IMR-90 (cell line): ENCODE measurements at places on chromosomes 4 and X. TPM values are rescaled to one million over a fixed set of nuclear protein-coding genes. Genes with fewer than 3 reads are reported as not detected.

- H3K27me3 ChIP-seq: peaks cover 4% of the 10 kb centered on the region
- DNase-seq: no peak
- no peak overlapping the region for H3K4me3 ChIP-seq
- no peak overlapping the region for H3K27ac ChIP-seq
- no peaks in the 10 kb centered on the region for H3K36me3 ChIP-seq
- H3K4me1 ChIP-seq: peaks cover 7% of the 10 kb centered on the region
Observed at GRCh38 chr4:77582711-77583110, 22.9 kb upstream of the CXCL13 start.

DNA sequence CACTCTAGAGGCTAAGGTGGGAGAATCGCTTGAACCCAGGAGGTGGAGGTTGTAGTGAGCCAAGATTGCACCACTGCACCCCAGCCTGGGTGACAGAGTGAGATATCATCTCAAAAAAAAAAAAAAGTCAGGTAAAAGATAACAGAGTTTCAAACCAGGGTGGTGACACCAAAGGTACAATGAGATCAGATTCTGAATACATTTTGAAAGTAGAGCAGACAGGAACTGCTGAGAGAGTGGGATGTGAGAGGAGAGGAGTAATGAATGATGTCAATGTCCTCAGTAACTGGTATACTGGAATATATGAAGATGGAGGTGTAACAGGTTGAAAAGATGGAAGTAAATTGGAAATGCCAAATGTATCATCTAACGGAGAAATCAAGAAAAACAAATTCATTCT lies 135.6 kb downstream of the CAMK2D start:
- H3K36me3 ChIP-seq: 0 out of 2 replicates have a peak, but pooled peaks cover 2% of the 10 kb centered on the region
- H3K4me1 ChIP-seq: peaks cover 1% of the 10 kb centered on the region; the same call in 1 of the 2 replicates
- DNase-seq: no peak

GRCh38 chr4:87500092-87500462 lies 29.1 kb downstream of the SPARCL1 start:
- DNase-seq: no peak
- no peaks in the 10 kb centered on the region for H3K4me1 ChIP-seq
- no peak overlapping the region for H3K4me3 ChIP-seq
- no peak overlapping the region for H3K27ac ChIP-seq

DNA sequence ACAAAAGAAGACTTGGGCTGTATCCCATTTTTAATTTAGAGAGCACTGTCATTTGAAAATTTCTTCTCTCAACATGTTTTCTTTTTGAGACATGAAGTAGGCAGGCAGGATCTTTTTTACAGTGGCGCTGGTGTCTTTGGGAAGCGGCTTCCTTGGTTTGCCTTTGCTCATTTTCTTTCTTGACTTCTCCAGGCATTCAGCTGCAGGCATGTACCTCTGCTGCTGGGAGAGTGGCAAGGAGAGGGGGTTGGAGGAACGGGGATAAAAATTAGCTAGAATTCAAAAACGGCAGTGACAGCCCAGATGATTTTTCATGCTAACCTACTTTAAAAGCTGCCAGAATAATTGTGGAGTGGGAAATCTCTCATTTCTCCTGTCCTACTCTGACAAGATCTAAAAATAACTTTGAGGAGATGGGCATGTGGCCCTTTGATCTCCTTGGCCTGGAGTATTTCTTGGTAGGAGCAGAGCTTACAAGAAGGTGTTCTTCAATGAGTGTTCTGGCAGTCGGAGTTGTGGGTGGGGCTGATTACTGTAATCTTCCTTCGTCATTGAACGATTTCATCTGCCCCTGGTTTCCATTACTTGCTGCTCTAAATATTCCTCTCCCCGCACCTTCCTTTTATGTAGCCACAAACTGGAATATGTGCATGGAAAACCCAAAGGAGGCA lies 54.8 kb downstream of the TBL1X start:
- H3K27me3 ChIP-seq: no peaks in the 10 kb centered on the region
- DNase-seq: no peak
- H3K27ac ChIP-seq: no peak overlapping the region
- no peaks in the 10 kb centered on the region for H3K36me3 ChIP-seq
- H3K4me1 ChIP-seq: peaks cover 4% of the 10 kb centered on the region; the same call in 1 of the 2 replicates

- H3K27ac ChIP-seq: no peak overlapping the region
- peaks cover 4% of the 10 kb centered on the region; the same call in 1 of the 2 replicates for H3K4me1 ChIP-seq
- no peak overlapping the region for H3K4me3 ChIP-seq
- peaks cover 1% of the 10 kb centered on the region for H3K36me3 ChIP-seq
- H3K27me3 ChIP-seq: peaks cover 2% of the 10 kb centered on the region
Observed at GRCh38 chrX:16589211-16589610, 60.7 kb upstream of the S100G start.

REPS2 gene
- 0.18 and 0.28 TPM in 2 replicates for total RNA-seq
